ENCODE measurements at places on chromosomes 4 and X. TPM values are rescaled to one million over a fixed set of nuclear protein-coding genes. Genes with fewer than 3 reads are reported as not detected.

SH3TC1 gene
- total RNA-seq: 26.0 TPM

LPAR4 gene
- total RNA-seq: not detected

PHOX2B gene
- total RNA-seq: not detected

CDS1 gene
- 0.36 TPM for total RNA-seq

TEX13D gene
- not detected for total RNA-seq

TMEM144 gene
- total RNA-seq: 1.4 TPM

TKTL2 gene
- total RNA-seq: not detected

TSPAN6 gene
- total RNA-seq: 26.9 TPM

FGFR3 gene
- total RNA-seq: 1.8 TPM

MAP3K15 gene
- total RNA-seq: not detected

CEP135 gene
- total RNA-seq: 5.8 TPM

GCNA gene
- 0.81 TPM for total RNA-seq

HOPX gene
- 15.4 TPM for total RNA-seq

PDCL2 gene
- not detected for total RNA-seq

TSPAN7 gene
- 1.5 TPM for total RNA-seq

FAM236B gene
- total RNA-seq: not detected

USP17L17 gene
- not detected for total RNA-seq

EGF gene
- total RNA-seq: not detected

CCSER1 gene
- 5.7 TPM for total RNA-seq

INTS6L gene
- total RNA-seq: 4.3 TPM

GAB3 gene
- total RNA-seq: 1.8 TPM

Measured in cardiac atrium fibroblast (primary cell).